ENCODE measurements at places on chromosomes 5 and 9. TPM values are rescaled to one million over a fixed set of nuclear protein-coding genes. Genes with fewer than 3 reads are reported as not detected.
A peak's percentile ranks its signal among the peaks of the same experiment; 100 is the strongest.

P4HA2 gene
- total RNA-seq: 77.2 TPM

DMGDH gene
- total RNA-seq: 2.2 TPM

- DNase-seq: no peak
Measured at GRCh38 chr9:130020618-130021017, 22.4 kb downstream of the FNBP1 start.

- peak; percentile 33 for DNase-seq
Measured at GRCh38 chr9:93654351-93654961, 78.1 kb downstream of the PHF2 start.

DNA sequence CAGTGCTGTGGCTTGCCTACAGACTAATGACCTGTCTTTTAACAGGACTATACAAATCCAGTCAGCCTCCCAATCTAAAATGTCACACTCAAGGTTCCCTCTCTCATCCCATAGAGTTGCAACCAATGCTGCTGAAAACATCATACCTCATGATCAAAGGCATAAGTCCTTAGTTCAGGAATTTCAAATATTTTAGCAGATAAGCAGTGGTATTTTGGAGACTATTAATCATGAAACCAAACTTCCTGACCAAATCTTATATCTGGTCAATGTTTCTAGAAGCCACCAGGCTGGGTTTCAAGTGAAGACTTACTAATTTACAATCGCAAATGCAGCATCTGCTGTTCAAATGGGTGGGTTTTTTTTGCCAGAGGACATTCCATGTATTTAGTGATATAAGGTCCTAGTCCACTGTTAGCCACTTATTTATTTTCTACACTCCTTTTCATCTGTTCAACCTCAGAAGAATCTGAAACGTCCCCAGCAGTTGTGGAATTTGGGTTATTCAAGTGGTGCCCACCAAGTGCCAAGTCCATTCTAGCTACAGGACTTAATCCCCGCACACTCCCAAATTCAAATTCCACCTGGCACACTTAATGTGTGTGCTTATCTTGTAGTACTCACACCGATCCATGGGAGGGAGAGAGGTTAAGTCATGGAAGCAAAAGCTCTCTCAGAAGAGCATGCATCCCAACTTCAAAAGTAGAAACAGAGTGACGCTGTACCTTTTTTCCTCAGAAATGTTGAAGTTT lies 5.8 kb downstream of the TAS2R1 start:
- no peak for DNase-seq

- DNase-seq: no peak
Measured at GRCh38 chr9:81984928-81985327, 3.6 kb upstream of the SPATA31D1 start.

- DNase-seq: no peak
Measured at GRCh38 chr9:88363661-88364060, 24.6 kb upstream of the SPIN1 start.
